Activated CD4-positive, alpha-beta T cell treated with anti-CD3 and anti-CD28 coated beads, Interleukin-10, Interleukin-2, amounts not matched to agents 100 ng/mL and 50 ng/mL, durations not matched to agents 16 hours and 8 hours (primary cell): ENCODE measurements at places on chromosomes 2 and 18.
A peak's percentile ranks its signal among the peaks of the same experiment; 100 is the strongest.

GRCh38 chr18:76679945-76680344, 142.4 kb upstream of the ZNF236 start:
- DNase-seq: no peak

DNA sequence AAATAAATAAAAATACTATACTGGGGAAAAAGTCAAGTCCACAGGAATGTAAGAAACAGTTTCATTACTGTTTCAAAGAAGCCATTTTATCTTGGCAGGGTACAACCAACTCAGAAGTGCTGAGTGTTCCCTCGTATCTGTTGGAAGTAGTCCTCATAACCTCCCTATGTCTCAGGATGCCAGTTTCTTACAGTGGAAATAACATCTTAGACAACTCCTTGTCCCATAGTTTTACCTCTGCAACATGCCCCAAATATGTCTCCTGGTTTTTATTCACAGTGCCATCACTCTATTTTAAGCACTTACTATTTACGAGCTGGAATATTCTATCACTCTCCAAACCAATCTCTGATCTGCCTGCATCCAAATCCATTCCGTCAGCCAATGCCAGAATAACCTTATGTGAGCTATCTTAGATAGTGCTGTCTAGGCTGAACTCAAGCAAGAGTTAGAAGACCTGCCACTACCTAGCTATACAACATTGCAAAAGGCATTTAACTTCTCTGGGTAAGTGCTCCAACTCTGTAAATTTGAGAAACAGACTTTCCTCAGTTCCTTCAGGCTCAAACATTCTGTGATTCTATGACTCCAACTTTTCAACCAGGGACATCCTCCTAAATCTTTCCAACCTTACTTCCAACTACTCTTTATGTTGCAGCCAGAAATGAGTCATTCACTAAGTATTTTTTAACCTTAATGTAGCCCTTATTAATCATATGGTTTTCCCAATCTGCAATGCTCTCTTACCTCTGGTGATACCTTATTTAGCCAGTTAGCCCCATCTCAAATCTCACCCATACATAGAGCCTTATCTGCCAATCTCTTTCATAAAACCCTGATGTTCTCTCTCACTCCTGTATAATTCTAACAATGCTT, 66.7 kb downstream of the RTN4 start:
- no peak for DNase-seq

DNA sequence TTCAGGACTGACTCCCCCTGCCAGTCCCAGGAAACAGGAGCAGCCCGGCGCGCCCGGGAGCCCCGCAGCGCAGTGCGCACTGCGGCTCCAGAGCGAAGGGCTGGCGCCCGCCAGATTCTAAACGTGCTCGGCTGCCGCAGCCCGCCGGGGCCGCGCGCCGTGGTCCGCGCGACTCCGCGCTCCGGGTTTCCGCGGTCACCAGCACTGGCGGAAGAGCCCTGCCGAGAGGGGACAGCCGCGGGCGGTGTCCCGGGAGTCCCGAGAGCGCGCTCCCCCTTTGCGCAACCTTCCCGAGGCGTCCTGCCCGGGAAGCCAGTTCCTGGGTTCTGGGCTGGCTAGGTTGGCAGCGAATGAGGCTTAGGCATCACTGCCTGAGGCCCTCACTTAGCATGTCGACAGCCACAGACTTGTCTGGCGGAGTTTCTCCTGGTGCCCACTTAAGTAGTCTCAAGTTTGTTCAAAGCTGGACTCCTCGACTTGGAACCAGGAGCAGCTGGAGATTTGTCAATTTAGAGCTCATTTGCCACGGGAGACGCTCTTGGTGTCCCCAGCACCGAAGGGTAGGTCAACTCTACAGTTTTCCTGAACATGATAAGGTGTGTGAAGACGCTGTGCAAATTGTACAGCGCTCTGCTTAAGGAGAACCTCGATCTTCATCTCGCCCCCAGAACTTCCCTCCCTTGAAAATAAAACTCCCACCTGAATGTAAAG, 1.5 kb upstream of the VSNL1 start:
- DNase-seq: no peak

GRCh38 chr2:29398384-29399237, 283.4 kb downstream of the CLIP4 start:
- no peak for DNase-seq

DNA sequence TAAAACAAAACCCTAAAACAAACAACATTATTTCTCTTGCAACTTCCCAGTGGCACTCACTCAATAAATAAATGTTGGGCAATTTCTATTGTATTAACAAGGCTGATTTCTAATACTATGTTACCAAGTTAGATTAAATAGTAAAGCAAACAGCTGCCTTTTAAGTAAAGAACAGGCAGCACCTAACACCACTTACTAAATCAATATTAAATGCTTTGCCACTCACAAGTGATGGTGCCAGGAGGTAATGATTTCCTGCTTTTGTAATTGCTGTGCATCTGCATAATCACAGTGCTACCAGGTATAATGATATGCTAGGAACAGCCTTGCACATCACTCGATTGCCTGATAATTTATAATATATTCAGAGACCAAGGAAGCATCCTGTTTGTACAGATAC, 276.5 kb downstream of the NBAS start:
- no peak for DNase-seq

GRCh38 chr2:37653805-37654378, 17.6 kb downstream of the CDC42EP3 start:
- peak; percentile 69 for DNase-seq

DNA sequence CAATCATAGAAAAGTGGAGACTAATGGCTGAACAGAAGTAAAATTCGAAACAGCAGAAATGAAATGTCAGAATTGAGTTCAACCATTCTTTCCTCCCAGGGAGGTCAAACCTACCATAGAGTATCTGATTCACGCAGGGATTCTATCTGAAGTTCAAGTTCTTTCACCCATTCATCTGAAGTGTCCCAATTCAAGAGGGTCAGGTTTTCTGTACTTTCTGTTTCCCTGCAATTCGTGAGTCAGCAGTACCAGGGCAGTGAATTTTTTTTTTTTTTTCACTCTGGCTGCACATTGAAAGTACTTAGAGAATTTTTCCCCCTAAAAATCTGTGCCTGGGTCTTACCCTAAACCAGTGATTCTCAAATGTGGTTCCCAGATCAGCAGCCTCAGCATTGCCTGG, 40.9 kb upstream of the CCDC88A start:
- no peak for DNase-seq

DNA sequence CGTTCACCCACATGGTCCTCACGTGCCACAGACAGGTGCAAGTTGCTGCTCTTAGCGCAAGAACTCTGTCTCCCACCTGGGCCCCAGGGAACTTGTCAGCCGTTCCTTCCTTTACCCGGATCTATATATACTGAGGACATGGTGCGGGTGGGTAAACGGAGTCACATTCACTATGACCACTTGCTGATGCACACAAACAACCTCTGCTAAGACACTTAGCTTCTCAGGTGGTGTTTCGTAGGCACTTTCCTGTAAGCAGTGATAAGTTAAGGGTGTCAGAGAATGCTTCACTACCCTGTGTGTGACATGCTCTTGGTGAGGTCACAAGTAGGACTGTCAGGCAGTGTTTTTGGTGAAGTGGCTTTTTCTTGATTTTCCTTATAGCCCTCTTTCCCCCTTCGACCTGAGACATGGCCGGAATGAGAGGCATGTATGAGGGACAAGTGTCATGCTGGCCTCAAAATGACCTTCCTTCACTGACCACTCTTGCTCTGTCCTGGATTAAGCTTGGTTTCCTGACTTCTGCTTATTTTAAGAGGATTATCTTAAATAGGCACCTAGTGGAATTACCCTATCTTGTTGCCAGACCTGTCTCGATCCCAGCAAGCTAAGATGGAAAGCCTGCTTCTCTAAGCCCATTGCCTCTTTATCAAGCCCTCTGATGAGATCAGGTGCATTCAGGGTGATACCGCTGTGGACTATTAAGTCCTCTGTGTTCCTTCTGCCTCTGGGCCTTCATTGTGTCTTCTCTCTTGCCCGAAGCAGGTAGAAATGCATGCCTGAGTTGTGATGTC, 97.1 kb upstream of the CELF4 start:
- DNase-seq: no peak

GRCh38 chr2:64345998-64346397, 108.0 kb upstream of the LGALSL start:
- no peak for DNase-seq

DNA sequence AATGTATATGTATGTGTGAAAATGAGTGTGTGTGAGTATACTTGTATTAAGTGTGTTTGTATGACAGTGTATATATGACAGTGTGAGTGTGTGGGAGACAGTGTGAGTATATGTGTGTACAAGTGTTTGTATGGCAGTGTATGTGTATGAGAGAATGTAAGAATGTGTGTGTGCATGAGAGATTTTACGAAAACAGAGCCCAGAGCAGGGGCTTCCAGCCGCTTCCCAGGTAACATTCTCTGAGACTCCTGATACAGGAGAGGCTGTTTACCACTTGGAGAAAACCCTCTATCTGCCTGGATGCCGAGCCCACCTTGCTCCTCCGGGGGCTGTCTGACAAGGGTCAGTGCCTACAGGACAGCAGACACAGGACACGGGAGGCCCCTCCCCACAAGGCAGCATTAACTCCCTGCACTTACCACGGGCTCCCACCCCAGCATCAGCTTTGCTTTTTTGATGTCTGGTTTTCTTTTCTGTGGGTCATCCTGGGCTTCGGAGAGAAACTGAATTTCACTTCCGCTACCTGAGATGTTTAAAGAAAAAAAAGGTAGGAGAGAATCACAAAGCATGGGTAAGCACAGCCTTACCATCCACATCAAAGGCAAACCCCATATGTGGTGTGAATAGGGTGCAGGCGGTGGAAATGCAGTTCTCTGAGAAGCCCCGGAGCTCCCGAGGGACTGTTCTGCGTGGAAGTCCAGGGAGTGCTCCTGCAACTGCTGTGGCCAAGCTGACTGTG, 97.6 kb downstream of the UXS1 start:
- DNase-seq: no peak

- no peak for DNase-seq
Measured at GRCh38 chr2:62379566-62379965, 126.4 kb downstream of the TMEM17 start.

- DNase-seq: no peak
Measured at GRCh38 chr2:138094031-138094430, 129.8 kb downstream of the HNMT start.

DNA sequence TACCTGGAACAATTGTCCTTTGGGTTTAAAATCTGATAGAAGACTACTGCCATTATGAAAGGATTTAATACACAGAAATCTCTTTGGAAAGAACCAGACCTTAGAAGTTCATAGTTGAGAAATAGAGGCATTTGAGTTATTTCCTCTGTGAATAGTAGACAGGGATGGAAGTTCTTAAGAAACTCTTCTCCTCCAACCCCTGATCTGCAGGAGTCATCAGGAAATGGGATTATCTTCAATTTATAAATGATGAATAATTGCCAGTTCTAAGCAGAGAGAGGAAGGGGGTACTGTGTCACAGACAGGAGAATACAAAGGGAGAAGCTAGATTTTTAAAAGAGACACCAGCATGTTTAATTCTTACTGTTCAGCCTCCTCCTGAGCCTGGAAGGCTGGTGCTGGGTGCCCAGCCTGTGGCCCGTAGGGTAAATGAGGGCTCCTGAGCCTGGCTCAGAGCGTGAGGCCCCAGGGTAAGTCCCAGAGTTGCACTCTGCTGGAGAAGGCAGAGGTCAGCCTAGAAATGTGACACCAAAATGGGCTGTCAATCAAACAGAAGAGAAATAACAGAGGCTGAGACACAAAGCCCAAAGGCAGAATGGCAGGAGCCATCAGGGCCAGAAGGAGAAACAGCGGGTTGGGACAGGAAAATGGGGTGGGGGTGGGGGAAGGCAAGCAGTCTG, 58.2 kb upstream of the PKDCC start:
- DNase-seq: no peak

DNA sequence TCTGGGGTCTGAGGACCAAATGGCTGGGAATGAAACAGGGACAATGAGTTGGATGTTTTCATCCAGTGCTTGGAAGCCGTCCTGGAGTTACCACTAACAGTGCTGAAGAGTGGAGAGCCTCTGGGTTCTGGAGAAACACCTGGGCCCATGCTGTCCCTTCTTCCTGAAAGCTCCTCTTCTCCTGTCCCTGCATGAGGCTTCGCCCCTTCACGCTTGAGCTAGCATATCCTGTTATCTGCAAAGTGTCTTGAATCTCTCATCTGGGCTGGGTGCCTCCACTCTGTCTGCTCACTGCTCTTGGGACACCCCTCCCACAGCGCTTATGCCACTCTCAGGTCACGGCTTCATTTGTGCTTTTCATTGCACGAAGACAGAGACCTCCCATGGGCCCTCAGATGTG, 154.5 kb downstream of the MYCN start:
- no peak for DNase-seq

DNA sequence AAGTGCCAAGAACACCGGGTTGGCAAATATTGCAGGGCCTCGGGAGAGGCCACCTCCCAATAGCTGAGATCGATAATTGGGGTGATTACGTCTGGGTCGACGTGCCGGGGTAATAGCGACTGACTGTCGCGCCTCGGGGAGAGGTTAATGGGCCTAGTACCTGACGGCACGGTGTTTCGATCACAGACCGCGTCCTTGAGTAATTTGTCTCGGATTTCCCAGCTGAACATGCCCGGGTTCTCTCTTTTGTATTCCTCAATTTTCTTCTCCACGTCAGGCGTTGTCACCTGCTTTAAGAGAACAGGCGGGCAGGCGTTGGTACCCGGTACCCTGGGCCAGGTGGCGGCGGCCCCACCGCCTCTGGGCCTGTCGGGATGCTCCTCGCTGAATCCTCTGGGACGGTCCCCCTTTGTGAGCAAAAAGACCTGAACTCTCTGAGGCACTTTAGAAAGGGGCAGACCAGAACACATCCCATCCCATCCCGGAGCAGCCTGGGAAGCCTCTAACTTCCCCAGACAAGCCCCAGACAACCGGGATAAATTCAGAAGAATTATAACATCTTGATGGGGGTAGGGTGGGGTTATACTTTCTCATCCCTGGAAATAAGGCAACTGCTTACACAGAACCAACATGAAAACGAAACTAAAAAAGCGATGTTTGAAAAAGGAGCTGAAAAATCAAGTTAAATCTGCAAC, 3.3 kb downstream of the PAX3 start:
- no peak for DNase-seq

DNA sequence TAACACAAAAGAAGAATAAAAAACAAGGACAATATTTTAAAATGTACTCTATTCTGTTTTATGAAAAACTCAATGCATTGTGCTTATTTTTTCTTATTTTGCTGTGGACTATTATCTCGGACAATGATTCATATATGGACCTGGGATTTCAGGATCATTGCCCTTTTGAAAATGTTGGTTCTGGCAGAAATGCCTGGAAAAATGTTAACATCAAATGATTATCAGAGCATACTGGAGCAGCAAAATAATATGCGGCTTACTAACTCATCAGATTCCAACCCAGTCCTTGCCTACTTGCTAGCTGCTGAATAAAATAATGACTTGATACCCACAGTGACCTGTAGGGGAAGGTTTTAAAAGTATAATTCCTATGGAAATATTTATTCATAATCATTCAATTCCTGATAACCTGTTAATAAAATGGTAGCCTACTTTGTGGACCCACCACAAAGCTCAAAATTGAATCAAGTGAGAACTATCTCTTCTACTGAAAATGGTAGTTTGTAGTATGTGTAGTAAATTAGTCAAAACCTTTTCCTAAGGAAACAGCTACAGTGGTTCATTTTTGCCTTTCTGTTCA, 117.4 kb downstream of the NEB start:
- no peak for DNase-seq
